ENCODE measurements at places on chromosomes 6 and 20.
A peak's percentile ranks its signal among the peaks of the same experiment; 100 is the strongest.

DNA sequence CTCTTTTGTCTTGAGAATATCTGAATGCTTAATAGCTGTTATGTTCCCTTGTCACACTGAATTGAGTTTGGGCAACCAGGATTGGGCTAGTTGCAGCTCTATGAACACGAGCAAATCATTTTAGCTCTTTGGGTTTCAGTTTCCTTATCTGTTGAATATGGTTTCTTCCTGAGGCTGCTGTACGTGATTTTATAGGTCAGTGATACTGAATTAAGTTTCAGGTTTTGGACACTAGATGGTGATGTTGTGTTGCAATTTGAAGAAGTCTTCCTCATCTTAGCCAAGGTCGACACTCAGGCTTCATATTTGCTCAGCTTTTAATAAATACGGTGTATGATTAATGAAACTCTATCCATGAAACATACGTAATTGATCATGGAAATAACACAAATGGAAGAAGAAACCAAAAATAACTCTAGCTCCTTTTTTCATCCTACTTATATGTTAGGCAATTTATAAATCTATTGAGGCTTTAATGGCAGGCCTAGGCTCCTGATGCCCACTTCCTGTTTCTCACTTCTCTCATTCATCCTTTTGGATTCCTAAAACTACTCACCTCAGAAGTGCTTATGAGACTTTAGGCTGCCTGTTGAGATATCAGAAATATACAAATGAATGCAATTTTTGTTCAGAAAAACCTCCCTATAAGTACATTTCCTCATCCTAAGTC lies 354.1 kb upstream of the MAP3K7 start:
- peak; percentile 59 for DNase-seq

DNA sequence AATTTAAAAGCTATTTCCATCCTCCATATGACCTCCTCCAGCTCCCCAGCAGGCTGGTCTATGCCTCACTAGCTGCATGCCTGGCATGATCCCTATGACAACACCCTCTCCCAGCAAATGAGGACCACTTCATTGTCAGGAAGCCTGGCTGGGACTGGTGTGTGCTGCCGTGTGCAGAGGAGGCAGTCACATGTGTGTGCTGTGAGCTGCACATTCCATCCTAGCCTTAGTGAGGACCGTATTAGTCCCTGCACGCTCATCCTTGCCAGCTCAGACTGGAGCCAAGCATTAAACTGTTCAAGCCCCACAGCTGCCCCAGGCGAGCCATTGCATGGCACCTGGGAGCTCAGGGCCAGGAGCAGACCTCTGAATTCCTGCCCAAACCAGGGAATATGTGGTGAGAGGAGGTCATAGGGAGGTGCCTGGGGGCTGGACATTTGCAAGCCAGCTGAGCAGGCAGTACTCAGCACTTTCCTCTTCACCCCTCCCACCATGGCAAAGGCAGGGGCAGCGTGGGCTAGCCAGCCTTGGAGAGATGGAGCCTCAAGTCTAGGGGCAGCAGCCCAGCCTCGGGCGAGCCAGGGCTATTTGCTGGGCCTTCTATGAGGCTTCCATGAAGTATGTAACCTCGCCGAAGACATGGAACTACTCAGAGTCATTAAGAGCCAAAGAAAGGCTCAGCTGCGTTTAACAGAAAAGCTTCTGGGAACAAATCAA lies 8.7 kb upstream of the CCN5 start:
- no peak for DNase-seq

GRCh38 chr6:42193491-42193894 lies 1.3 kb downstream of the GUCA1B start:
- DNase-seq, result no peak

DNA sequence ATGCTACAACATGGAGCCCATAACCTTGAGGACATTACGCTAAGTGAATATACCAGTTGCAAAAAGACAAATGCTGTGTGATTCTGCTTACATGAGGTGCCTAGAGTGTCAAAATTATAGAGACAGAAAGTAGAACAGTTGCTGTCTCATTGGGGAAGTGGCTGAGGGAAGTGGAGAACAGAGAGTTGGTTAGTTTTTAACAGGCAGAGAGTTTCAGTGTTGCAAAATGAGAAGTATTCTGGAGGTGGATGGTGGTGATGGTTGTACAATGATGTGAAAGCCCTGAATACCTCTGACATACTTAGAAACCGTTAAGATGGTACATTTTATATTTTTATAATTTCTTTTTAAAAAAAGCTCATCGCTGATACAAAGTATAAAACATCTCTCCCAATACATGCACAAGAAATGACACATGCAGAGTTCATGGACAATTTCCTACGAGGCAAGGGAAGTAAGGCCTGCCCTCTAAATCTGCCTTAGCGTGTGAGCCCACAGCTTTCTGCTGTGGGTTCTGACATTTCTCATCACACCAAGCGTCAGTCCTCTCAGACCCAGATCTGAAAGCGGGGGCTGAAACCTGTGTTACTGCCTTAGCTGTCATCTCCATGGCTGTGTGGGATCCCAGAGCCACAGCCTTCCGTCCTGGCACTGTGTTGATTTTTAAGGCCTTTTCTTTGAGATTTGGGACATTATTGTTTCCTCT lies 126.0 kb downstream of the RNASET2 start:
- DNase-seq, result peak; percentile 82

DNA sequence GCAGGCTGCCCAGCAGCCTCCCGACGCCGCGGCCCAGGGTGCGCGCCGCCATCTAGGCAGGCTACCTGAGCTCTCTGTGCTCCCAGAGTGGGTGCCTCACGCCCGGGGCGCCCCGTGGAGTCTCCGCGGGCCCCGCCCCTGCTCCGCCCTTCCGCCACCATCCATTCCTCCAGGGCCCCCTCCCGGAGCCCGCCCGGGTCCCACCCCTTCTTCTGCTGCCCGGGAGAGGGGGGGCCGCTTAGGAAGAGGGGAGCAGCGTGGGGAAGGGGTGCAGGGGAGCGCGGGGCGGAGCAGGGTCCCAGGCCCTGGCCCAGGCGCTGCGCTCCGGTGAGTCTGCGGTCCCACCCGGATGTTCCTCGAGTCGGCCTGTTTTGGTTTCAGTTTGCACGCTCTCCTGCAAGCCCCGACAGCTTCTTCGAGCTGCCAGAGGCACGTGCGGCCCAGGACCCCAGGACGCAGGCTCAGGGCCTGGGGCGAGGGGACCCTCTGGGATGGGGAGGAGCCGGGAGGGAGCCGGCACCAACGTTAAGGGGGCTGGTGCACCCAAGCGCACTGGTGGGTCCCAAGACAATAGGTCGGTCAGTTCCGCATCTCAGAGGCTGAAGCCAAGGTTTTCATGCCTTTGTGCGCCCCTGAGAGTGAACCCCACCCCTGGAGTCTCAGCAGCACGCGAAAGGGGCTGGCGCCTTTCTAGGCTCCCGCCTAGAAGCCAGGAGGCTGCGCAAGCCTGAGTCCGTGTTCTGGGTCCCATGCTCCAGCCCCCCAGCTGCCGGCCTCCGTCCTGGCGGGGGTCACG lies at the start of gene ACSS1:
Gene ACSS1, minus strand, starts transcription at position 89 of the 796 bp plus-strand sequence. Its CDS starts 37 bp downstream, at position 52.
- DNase-seq, result peak; percentile 18

DNA sequence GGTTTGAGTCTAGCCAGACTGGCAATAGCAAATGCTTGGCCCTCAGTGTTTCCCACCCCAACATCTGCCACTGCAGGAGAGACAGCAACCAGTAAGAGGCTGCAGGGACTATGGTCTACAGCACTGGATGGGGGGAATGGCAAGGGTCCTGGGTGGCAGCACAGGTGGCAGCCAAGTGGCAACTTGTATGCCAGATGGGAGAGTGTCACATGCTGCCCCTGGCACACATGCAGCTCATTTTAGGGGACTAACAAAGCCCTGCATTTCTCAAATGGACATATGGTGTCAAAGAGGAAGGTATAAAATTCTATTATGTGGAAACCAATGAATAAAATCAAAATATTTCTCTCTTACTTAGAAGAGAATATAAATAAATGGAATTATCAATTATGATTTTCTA lies 298.7 kb upstream of the MARCKS start:
- no peak for DNase-seq

- peak; percentile 1 for DNase-seq
These were observed 223.0 kb downstream of the NKAIN2 start for GRCh38 chr6:124026694-124027093.

- DNase-seq, result no peak
These were observed 45.2 kb downstream of the MUC22 start for GRCh38 chr6:31055441-31055840.

DNA sequence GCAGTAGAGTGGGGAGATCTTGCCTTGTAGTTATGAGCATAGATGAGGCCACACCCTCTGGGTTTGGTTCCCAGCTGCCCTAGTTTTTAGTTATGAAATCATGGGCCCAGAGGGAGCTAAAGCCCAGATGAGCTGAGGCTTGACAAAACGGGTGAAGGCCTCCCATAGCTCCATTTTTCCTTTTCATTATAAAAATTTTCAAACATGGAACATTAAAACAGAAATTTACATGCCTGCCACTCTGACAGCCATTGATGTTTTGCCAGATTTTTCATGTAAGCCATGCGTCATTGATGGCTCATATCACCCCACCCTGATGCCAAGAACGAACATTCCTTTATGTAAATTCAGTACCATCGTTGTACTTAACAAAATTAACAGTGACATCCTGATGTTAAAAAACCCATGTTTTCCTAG lies 67.9 kb downstream of the IGF2R start:
- DNase-seq, result no peak

DNA sequence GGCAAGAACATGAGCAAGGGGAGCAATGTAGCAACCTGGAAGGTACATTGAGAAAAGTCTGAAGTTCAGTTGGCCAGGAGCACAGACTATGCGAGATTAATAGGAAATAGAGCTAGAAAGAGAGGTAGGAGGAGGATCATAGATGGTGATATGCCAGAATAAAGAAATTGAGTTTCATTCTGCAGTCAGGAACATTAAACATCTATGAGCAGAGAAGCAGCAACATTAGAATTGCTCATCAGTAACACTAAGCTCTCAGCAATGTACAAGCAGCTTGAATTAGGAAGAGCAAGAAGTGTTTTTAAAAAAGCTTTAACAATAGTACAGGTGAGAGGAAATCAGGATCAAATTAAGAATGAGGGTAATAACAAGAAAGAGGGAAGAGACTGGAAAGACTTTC lies 467.9 kb downstream of the PHF3 start:
- no peak for DNase-seq

GRCh38 chr20:49915118-49915379 lies 280 bp downstream of the SPATA2 start:
- DNase-seq, result peak; percentile 43

- DNase-seq, result no peak
These were observed 3.0 kb upstream of the NNAT start for GRCh38 chr20:37518059-37518458.

DNA sequence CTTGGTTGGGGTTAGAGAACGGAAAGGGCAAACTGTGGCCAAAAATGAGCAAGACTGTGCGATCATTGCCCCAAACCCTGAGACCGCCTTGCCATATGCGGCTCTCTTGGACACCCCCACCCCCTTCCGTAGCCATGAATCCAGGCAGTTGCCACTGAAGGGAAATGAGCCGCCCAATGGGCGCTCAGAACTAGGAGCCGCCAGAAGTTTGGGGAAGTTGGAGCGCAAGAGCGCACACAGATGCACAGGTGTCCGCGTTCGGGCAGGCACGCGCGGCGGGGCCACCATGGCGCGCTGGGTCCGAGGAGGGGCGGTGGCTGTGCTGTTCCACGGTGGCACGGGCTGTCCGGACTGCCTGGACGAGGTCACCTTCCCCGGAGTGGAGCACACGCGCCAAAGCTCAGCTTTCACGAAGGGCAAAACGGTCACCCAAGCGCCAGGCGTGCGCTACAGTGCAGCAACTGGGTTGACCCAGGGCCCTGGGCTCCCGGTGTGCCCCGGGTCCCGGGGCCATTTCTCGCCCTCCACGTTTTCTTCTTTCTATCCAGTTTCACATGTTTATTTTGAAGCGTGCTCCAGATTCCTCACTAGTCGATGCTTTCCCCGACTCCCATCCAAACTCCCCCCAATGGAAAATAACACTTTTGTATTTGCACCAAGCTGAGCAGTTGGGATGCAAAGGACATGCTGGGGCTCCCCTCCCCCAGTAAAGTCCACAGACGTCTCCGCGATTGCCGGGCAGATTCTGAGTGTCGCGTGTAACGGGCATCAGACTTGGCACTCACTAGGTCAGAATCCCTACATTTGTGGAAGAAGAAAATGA lies 906 bp upstream of the PDE10A start:
- DNase-seq, result no peak

- DNase-seq, result no peak
These were observed 155.0 kb downstream of the RNGTT start for GRCh38 chr6:88808381-88808780.

DNA sequence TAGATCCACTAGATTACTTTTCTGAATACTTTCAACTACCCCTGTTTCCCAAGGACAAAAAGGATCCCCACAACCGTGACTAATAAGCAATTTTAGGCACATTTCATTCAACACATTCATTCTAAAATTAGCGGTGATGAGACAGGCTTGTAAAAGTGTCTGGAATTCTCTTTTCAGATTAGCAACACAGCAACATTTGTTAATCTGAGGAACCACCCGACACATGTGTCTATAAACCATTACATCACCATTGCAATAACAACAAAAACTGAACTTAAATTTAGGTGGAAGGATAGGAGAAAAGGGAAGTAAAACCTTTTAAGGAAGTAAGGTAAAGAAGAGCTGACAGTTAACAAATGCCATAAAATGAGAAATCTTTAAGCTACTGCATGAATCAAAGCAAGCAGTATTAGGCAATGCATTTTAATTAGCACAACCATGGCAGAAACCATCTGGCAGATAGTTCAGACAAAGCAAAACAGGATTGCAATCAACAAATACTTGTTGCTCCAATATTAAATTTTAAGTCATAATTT lies 49.1 kb downstream of the MAP3K7 start:
- peak; percentile 95 for DNase-seq

- DNase-seq, result no peak
These were observed 53.8 kb upstream of the VSTM2L start for GRCh38 chr20:37849156-37849555.

- DNase-seq, result no peak
These were observed 52.6 kb upstream of the SALL4 start for GRCh38 chr20:51854921-51855320.

DNA sequence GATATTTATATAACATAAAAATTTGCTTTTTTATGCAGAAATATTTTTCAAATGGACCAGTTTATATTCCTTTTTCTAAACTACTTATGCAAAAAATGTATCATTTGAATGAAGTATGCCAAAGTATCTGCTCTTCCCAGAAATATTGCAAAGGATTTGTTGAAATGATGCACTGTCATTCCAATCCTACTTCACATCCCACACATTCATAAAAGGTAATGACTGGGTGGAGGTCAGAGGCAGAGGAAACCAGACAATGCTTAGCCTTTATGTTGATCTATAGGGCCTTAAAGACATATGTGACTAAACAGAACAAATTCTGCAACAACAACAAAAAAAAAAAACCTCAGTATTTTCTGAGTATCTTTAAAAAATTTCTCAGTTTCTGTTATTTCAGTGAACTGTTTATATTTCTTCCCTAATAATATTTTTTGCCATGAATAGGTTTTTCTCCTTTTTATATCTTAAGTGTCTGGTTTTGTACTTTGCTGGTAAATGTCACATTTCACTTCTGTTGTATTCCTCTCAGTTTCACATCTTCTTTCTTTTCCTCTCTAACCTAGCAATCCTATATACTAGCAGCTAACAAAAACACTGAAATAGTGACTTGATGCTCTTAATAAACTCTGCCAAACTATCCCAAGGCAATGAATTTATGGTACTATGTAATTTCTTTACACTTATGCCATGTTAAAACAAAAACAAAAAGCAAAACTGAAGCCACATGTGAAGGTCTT lies 374.1 kb downstream of the BCKDHB start:
- no peak for DNase-seq

- no peak for DNase-seq
These were observed 66.0 kb downstream of the GPR6 start for GRCh38 chr6:110044096-110044495.

GRCh38 chr6:121413879-121414278 lies 21.6 kb upstream of the GJA1 start:
- no peak for DNase-seq

- DNase-seq, result no peak
These were observed 43.9 kb upstream of the EXOC2 start for GRCh38 chr6:736657-737446.

All from suppressor macrophage (primary cell).